ENCODE measurements at places on chromosomes 13 and 19. TPM values are rescaled to one million over a fixed set of nuclear protein-coding genes. Genes with fewer than 3 reads are reported as not detected.

EFNB2 gene
- total RNA-seq, result 17.1 TPM

DNA sequence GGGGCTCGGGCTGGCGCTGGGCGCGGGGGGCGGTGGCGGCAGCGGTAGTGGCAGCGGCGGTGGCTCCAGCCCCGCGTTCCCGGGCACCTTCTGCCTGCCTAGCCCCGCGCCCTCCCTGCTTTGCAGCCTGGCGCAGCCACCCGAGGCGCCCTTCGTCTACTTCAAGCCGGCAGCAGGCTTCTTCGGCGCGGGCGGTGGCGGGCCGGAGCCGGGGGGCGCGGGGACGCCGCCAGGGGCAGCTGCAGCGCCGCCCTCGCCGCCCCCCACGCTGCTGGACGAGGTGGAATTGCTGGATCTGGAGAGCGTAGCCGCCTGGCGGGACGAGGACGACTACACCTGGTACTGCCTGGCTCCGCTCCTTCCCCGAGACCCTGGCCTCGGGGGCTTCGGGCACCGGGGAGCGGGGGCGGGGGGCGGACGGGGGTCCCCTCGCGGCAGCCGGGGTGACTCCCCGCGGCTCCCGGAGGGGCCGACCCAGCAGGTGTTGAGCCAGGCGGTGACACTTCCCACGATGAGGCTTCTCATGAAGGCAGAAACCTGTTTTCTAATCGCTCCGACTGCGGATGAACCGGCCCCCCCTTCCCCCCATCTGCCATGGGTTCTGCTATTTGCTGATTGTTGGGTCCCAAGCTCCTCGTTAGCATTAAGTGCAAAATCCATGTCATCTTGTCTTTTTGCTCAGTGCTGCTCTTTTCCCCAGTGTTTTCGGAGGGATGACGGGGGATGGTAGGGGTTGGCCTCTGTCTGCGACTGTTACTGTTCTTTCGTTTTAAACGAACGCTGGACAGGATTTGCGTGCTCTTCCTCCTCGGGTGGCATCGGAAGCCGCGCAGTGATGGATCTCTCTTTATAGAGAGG lies 943 bp downstream of the SLAIN1 start:
- peak; percentile 64 for DNase-seq

GRCh38 chr19:32171719-32172151 lies 173.7 kb upstream of the ZNF507 start:
- DNase-seq, result no peak

- DNase-seq, result no peak
Measured at GRCh38 chr13:36207672-36208071, 6.7 kb downstream of the SOHLH2 start.

DNA sequence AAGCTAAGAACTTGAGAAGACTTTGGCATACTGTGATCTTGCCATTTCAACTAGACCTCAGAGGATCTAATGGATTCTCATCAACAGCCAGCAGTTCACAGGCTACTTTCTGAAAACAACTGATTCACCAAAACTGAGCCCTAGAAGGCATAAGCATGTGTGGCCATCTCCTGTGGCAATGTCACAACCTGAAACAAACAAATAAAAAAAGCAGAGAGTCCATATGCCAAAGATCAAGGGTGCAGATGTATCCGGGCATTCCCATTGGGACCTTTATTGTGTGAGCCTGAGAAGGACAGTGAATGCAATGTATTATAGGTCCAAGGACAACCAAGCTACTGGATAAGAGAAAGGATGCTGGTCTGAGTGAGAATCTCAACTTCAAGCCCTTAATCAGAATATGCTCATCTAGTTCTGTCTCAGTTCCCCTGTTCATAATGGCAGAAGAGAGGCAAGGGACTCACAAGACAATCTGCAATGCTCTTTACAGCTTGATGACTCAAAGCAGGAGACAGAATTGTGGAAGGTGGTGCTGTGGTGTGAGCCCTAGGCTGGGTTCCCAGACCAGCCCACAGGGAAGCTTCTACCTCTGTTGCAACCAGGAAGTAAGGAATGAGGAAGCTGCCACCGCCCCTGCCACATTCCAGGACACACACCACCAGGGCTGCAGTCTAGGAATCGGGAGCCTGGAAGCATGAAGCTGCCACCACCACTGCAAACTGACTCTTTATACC lies 133.7 kb downstream of the RAP2A start:
- no peak for DNase-seq

TUBB4A gene
- total RNA-seq, result 2.9 TPM

- DNase-seq, result no peak
Measured at GRCh38 chr13:57314897-57315520, 148.0 kb downstream of the PRR20E start.

DNA sequence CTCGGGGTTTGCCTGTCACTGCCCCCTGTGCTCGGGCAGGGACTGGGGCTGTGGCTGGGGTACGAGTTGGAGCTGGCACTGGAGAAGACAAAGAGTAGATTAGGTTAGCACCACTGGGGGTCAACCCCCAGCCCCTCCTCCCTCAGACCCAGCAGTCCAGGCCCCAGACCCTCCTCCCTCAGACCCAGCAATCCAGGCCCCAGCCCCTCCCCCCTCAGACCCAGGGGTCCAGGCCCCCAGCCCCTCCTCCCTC lies 19.1 kb downstream of the ZNF575 start:
- no peak for DNase-seq

DNA sequence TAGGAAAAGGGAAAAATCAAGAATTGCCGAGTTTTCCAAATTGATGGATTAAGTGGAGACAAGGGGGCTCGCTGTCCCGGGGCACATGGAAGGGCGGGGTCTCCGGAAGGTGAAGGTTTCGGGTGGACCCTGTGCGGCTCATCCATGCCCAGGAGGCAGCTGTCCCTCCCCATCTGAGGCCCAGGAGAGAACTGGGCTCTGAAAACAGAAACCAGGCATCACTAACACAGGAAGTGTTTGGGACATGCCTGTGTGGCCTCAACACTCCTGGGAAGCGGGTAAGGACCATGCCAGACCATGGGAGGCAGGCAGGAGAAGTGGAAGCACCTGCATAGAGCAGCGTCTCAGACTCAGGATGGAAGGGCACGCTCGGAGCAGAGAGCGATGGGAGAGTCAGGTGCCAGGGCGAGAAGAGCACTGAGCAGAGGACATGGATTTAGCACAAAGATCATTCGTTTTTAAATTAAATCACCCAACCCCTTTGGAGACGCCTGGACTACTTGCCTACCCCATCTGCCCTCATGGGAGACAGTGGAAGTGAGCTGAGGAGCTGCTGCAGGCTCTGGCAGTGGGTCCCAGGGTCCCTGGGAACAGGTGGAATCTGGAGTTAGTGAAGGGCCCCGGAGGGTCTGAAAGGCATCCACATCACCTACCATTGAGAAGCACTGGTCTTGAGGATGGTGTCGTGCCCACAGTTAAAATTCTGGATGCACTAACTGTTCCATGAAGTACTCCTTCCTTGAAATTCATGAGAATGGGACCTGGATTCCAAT lies 183.2 kb upstream of the SOX1 start:
- DNase-seq, result no peak

- DNase-seq, result no peak
Measured at GRCh38 chr19:43818500-43818899, 8.6 kb upstream of the ZNF283 start.

DNA sequence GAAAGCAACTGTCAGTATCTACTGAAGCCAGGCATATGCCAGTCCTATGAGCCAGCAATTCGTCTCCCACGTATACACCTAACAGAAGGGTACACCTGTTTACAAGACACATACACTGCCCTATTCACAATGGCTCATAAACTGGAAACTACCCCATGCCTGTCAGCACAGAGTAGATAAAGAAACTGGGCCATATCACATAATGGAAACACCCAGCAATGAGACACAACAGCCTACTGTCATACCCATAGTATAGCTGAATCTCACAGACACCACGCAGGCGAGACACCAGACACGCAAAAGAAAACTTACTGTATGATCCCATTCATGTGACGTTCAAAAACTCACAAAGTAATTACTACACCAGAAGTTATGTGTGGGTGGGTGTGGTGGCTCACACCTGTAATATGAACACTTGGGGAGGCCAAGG lies 15.7 kb downstream of the NOSIP start:
- DNase-seq, result no peak

DNA sequence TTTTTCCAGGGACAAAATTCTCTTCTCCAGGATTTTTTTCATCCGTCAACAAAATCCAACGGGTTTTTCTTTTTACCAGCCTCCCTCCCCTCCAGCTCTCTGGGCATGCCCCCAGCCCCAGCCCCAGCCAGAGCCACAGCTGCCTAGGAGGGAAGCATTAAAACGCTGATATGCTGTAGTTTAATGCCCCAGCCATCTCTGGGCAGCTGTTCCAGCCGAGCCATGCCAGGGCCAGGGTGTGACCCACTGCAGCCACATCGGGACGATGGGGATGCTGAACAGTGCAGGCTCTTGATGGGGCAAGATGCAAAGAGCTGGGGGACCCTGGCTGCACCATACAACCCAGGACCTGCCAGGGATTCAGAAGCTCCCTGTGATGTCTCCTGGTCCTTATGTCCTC lies 32.1 kb downstream of the TSHZ3 start:
- DNase-seq, result no peak

TLE5 gene
- 300 TPM for total RNA-seq

DNA sequence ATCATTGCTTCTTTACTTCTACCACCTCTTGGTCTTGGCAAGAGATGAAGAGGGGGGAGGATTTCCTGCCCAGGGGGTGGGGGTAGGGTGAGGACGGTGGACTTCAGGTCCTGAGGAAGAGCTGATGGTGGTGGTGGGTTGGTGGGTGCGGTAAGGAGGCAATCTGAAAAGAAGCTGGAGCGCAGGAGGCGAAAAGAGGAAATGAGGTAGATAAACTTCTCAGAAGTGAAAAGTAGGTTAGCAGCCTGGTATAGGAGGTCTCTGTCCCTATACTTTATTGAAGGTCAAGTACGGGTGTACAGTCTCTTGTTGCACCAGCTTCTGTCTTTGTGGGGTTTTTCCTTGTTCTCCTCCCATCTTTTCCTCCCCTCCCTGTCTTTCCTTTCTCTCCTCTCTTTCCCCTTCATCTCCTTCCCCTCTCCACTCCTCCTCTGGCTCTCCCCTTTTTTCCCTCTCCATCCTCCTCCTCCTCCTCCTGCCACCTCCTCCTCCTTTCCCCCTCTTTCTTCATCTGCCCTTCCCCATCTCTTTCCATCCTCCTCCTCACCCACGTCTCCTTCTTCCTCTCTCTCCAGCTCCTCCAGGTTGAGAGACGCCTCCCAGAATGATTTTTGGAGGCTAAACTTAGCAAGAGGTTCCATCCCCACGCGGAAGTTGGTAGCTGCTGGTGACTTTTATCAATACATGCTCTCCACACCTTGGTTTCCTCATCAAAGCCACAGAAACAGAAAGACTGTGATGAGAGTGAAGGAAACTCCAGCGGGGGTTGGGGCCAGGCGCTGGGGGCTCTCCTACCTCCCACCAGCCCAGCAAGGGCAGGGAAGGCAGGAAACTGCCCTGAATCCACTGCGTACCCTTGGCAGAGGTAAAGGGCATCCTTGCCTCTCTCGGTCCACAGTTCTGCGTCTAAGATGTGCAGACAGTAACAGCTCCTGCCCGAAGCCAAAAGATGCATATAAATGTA lies 15.3 kb downstream of the TNFSF14 start:
- no peak for DNase-seq

GRCh38 chr13:77196052-77196618 lies 130.8 kb downstream of the MYCBP2 start:
- DNase-seq, result no peak

DNA sequence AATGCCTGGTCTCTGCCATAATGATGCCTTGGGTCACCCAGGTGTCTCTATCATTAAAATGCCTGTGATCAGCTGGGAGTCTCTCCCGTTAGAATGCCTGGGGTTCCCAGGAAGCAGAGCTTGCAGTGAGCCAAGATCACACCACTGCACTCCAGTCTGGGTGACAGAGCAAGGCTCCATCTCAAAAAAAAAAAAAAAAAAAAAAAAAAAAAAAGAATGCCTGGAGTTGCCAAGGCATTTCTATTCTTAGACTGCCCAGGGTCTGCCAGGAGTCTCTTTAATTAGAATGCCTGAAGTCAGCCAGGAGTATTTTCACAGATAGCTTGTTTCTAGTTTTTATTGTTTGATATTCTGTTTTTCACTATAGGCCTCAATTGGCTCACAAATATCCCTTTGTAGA lies 1552.5 kb downstream of the UQCRFS1 start:
- no peak for DNase-seq

MVB12A gene
- total RNA-seq, result 91.4 TPM

ZNF563 gene
- not detected for total RNA-seq

GRCh38 chr13:34409496-34410182 lies 532.4 kb upstream of the NBEA start:
- no peak for DNase-seq

DNA sequence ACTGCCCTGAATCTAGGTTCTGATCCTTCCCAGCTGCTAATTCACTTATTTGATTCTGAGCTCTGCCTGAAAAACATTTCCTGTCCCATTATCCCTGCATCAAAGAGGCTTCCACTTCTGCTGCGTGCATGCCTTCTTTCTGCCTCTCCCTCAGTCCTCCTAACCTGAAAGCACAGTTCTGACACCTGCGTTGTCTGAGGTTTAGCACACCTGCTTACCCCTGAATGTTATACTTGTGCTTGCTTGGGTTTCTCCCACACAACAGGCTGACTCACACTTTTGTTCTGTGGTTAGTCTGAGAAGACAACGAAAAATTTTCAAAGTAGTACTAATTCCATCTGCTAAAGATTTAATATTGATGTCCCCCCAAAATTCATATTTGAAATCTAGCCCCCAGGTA lies 3.1 kb upstream of the SOHLH2 start:
- no peak for DNase-seq

- DNase-seq, result no peak
Measured at GRCh38 chr13:59277106-59277505, 886.6 kb downstream of the DIAPH3 start.

- DNase-seq, result no peak
Measured at GRCh38 chr19:16398530-16399249, 73.1 kb downstream of the EPS15L1 start.

DNA sequence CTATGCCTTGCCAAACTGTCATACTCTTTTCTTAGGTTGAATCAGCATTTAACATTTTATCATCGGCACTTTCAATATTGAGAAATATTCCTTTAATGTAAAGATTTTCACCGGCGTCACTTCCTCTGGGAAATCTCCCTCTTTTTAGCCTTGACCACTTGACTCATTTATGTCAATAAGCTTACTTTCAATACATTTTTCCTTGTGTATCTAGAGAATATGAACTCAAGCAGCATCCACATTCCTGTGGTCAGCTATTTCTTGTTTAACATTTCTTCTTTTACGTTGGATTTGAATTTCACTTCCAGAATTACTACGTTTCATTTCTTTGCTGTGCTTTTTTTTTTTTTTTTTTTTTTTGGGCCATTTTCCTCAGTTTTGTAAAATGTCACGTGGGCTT lies 271.2 kb upstream of the HTR2A start:
- DNase-seq, result no peak

GRCh38 chr19:12052497-12053169 lies at the start of gene ZNF878:
ZNF878 (minus strand) TSS chr19:12052961; CDS start chr19:12052801, 160 bp downstream.
- DNase-seq, result peak; percentile 97

- DNase-seq, result no peak
Measured at GRCh38 chr13:99429670-99430069, 71.6 kb upstream of the TM9SF2 start.
